ENCODE measurements at places on chromosomes 13 and 19.
A peak's percentile ranks its signal among the peaks of the same experiment; 100 is the strongest.

DNA sequence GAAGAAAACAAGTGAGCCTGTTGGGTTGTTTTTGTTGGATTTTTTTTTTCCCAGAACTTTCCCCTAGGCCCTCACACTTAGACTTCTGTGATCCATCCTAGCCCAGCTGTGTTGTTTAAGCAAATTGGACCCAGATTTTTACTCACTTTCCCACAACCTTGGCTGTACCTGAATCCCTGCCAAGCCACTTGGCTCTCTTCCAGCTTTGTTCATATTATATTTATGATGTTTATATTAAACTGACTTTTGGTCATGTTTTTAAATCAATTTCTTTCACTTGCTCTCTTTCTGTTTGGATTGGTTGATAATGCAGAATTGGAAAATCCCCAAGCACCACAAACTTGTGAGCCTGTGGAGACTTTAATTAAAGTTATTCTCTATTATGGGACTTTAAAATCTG, 16.6 kb downstream of the OLFM4 start:
- DNase-seq: no peak

DNA sequence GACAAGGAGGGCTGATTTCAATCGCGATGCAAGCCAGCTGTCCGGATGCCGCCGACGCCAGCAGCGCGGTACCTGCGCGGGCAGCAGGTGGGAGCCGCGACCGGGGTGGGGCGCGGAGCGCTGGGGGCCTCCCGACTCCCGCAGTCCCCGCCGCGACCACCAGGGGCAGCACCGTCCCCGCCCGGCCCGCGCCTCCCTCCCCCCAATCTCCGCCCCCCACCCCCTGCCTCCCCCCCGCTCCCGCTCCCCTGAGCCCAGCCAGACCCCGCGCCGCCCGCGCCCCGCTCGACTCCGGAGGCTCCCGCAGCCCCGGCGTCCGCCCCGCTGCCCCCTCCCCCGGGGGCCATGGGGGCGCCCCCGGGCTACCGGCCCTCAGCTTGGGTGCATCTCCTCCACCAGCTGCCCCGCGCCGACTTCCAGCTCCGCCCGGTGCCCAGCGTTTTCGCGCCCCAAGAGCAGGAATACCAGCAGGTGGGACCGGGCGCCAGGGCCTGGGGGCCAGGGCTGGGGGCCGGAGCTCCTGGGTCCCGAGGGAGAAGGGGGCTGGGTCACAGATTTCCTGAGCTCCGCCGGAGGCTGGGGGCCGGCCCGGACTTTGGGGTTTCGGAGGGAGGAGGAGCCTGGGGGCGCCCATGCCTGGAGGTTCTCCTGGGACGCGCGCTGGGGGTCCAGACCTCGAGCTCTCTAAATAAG, at the start of gene TTYH1:
TSS of gene TTYH1 (plus strand) at position 257 of the 693 bp plus-strand sequence. CDS start at position 346, 89 bp downstream.
- DNase-seq: no peak

DNA sequence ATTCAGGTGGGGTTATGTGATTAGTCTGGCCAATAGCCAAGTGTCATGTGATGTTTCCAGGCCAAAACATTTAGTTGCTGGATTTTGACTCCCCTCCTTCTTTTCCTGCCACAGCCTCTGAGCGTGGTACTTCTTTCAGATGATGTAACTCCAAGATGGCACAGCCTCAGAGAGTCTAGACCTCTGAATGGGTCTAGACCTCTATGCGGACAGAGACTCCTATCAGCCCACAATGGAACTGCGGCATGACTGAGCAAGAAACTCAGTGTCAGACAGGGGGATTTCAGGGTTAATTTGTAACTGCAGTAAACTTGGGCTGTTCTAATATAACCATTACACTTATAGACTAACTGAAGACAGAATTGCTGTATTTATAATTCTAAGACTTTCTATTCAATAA, 42.6 kb upstream of the ZDHHC20 start:
- no peak for DNase-seq

DNA sequence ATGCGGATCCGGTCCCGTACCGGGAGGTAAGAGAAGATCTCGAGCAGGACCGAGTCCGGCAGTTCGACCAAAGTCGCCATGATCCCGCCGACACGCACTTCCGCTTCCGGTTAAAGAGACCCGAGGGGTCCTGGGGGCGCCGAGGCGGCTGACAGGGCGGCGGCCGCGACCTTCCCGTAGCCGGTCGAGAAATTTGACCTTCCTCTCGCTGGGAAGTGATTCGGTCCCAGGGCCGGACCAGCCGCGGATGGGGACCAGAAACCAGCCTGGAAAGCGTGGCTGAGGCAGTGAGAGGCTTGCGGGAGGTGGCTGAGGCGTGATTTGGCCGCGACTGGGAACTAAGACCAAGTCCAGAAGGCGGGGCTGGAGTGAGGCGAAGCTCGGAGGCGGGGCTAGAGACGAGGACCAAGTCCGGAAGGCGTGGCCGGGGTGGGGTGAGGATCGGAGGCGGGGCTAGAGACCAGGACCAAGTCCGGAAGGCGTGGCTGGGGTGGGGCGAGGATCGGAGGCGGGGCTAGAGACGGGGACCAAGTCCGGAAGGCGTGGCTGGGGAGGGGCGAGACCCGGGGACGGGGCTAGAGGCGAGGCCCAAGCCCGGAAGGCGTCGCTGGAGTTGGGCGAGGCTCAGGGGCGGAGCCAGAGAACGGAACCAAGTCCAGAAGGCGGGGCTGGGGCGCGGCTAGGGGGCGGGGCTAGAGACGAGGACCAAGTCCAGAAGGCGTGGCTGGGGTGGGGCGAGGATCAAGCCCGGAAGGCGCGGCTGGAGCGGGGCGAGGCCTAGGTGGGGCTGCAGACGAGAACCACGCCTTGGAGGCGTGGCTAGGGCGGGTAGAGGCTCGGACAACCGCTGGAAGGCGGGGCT, at the start of gene FBXL12:
TSS of gene FBXL12 (minus strand) at position 346 of the 862 bp plus-strand sequence. CDS start at position 80, 266 bp downstream.
- DNase-seq: peak; percentile 100

- DNase-seq: no peak
Measured at GRCh38 chr13:40764587-40765403, 6.2 kb downstream of the MRPS31 start.

DNA sequence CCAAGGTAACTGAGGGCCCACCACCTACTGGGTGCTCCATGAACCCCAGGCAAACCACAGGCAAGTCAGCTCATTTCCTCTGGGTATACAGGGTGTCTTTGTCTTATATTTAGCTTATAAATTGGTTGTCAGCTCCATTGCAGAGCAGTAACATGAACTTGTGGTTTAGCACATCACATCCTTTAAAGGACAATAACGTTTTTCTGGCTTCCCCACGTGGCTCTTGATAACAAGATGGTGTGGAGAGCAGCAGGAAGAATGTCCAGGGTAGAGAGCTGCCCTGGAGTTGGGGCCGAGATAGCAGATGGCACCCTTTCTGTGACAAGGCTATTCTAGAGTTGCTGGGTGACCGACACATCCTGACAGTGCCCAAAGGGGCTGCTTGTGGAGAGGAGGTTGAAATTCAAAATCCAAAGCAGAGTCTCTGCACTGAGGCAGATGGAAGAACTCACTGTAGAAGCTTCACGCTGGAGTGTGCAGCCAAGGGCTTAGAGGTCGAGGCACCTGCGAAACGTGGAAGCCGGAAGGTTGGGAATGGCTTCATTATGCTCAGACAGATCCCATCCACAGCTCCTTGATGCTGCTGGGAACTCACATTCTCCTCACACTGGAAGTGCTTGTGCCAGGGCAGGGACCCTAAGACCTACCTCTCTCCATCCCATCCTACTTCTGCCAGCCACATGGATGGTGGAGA, 133.0 kb upstream of the FRY start:
- no peak for DNase-seq

GRCh38 chr13:46402178-46402577, 15.1 kb upstream of the RUBCNL start:
- no peak for DNase-seq

DNA sequence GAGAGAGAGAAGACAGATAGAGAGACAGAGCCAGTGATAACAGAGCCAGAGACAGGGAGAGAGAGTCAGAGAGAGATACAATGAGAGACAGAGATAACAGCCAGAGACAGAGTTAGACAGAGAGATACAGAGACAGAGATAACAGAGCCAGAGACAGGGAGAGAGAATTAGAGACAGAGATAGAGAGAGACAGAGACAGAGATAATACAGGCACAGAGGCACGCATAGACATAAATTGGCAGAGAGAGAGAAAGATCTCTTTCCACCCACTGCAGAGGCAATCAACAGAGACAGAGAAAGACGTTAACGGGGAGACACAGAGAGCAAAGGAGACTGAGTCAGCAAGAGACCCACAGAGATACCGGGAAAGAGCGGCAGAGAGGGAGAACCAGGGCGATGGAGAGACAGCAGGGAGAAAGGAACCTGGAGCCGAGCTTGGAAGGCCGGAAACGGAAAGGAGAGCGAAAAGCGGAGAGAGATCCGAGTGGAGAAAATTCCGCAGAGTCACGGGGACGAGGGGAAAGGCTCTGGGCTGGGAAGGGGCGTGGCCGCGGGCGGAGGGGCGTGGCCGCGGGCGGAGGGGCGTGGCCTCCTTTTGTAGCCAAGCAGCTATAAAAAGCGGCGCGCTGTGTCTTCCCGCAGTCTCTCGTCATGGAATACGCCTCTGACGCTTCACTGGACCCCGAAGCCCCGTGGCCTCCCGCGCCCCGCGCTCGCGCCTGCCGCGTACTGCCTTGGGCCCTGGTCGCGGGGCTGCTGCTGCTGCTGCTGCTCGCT, at the start of gene TNFSF9:
TSS of gene TNFSF9 (plus strand) at position 641 of the 777 bp plus-strand sequence. CDS start at position 652, 11 bp downstream.
- DNase-seq: peak; percentile 72

DNA sequence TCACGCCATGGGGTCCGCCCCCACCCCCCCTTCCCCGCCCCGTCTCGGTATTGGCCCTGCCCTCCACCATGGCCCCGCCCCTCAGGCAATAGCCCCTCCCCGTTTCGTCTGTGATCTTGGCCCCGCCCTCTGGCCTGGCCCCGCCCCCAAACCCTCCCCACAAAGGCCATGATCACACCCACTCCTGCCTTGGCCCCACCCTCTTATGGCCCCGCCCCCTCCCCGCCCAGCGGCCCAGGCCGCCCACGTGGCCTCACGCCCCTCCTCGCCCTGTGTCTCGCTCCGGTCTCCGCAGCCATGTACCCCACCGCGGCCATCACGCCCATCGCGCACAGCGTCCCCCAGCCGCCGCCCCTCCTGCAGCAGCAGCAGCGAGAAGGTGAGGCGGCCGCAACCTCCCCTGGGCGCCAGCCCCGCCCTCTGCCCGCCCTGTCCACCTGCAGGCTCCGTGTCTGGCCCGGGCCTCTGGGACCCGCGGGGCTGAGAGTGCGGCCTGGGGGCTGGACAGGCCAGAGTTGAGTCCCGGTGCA, 61.3 kb downstream of the CELF5 start:
- DNase-seq: peak; percentile 23

DNA sequence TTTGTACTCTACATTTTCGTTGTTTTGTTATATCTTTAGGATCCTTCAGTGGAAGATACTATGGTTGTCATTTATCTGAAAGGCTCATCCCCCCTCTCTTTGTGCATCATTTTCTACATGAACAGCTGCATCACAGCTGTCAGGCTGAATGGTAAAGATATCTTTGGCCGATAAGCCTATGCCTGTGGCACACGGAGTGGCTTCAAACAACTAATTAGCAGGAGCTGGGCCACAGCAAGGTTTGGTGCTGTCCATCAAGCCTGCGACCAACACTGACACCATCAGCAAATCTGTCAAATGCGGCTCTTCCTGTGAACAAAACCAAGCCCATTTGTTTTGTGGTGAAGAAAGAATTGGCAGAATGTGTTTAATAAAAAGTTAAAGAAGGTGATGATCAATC, 334.4 kb downstream of the PCDH9 start:
- DNase-seq: no peak

GRCh38 chr13:93859716-93860115, 619.8 kb downstream of the DCT start:
- DNase-seq: no peak

DNA sequence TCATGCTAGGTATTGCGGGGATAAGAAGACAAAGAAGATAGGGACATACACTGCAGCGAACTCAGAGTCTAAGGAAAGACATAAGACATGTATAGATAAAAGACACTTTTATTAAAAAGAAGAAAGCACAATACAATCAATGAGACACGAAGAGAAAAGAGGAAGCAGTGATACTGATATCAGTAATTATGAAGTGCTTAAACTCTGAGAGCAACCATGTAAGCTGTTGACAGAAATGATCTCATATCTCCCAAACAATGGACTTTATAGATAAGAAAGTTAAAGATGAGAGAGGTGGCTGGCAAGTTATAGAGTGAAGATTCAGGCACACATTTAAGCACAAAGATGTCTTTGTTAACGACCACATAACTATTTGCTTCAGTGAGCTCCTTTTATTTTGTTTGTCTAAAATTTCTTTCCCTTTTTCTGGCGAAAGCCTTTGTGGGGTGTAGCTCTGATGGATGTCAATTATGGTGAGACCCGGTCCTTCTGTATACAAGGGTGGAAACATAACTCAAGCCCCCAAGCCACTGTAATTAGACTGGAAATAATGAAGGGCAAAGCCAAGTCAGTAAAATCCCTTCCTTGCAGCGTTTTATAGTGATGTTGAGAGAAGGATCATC, 818.0 kb upstream of the SLC10A2 start:
- no peak for DNase-seq

GRCh38 chr19:1513499-1514294, 878 bp upstream of the ADAMTSL5 start:
- peak; percentile 44 for DNase-seq

- DNase-seq: no peak
Measured at GRCh38 chr13:110921695-110922094, 6.8 kb upstream of the ANKRD10 start.

DNA sequence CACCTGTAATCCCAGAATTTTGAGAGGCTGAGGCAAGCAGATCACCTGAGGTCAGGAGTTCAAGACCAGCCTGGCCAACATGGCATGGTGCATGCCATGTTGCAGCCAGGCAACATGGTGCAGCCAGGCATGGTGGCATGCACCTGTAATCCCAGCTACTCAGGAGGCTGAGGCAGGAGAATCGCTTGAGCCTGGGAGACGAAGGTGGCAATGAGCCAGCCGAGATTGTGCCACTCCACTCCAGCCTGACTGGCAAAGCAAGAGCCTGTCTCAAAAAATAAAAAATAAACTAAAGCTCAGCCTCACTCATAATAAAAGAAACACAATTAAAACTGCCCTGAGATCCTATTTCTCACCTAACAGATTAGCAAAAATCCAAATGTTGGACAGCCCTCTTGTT, 49.7 kb upstream of the MAP3K10 start:
- DNase-seq: no peak

DNA sequence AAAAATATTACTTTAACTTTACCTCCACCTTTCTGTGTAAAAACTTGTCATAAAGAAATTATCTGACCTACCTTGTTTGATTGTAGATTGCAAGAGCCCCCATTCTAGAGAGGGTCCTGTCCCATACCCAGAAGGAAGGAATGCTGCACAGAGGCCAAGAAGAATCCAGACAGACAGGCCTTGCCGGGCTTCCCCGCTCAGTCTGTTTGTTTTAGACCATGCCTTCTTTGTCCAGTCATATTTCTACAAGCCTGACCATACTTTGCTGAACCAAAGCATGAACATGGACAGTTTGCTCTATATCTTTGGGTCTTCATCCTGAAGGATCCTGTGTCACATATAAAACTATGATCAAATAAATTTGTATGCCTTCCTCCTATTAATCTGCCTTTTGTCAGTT, 95.8 kb upstream of the MYCBP2 start:
- no peak for DNase-seq

GRCh38 chr13:24097667-24098066, 62.9 kb upstream of the SPATA13 start:
- no peak for DNase-seq

DNA sequence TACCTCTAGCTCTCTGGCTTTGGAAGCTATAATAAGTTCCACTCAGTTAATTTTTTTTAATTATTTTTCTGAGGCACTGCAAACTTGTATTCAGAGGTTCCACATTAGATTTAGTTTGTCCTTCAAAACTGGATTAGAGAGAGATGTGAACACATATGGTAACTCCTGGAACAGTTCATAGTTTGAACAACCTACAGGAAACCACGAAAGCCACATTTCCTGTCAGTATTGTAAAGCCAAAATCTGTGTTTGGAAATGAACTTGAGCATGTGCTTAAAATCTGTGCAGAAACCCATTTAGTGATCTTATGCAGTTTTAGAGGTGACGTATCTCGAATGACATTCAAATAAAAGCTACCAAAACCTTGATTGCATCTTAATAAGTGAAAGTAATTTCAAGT, 1952.0 kb downstream of the OLFM4 start:
- DNase-seq: no peak
